Astrocyte (in vitro differentiated cells and primary cell): ENCODE measurements at places on chromosomes 6 and 20. TPM values are rescaled to one million over a fixed set of nuclear protein-coding genes. Genes with fewer than 3 reads are reported as not detected.

GRCh38 chr6:44329858-44330257 lies 12.6 kb upstream of the SPATS1 start:
- H3K36me3 ChIP-seq = no peaks in the 10 kb centered on the region
- no peak overlapping the region for H3K4me3 ChIP-seq
- H3K27me3 ChIP-seq = peaks cover 42% of the 10 kb centered on the region

DNA sequence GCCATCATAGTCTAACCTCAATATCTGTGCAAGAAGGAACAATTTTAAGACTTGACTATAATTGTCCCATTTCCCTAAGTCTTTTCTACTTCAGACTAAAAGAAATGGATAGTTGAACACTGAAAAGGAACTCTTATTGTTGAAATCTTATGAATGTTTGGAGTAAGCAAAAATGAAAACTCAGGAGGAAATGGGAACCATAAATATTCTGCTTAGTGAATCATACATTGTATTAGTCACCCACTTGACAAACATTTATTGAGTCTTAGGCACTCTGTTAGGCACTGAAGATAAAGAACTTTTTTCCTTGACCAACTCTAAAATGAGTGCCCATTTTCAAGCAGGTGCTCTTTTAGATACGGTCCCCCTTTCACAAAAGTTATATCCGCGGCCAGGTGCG lies 8.7 kb downstream of the CCDC170 start:
- DNase-seq = peak; percentile 46
- no peak overlapping the region for H3K4me3 ChIP-seq
- H3K27ac ChIP-seq = no peak overlapping the region
- no peaks in the 10 kb centered on the region for H3K27me3 ChIP-seq
- no peaks in the 10 kb centered on the region for H3K36me3 ChIP-seq

- H3K4me3 ChIP-seq = no peak overlapping the region
- DNase-seq = no peak
- no peaks in the 10 kb centered on the region for H3K36me3 ChIP-seq
- no peaks in the 10 kb centered on the region for H3K27me3 ChIP-seq
Observed at GRCh38 chr6:25874822-25875562, 949 bp upstream of the SLC17A3 start.

DNA sequence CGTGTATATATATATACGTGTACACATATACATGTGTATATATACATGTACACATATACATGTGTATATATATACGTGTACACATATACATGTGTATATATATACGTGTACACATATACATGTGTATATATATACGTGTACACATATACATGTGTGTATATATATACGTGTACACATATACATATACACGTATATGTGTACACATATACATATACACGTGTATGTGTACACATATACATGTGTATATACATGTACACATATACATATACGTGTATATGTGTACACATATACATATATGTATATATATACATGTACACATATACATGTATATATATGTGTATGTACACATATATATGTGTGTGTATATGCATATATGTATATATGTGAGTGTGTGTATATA lies 317.2 kb downstream of the LAMA2 start:
- H3K27me3 ChIP-seq = no peaks in the 10 kb centered on the region
- DNase-seq = no peak
- H3K27ac ChIP-seq = no peak overlapping the region
- peaks cover 5% of the 10 kb centered on the region for H3K4me1 ChIP-seq

The WFDC12 gene
- total RNA-seq = not detected in 2 replicates

The SLC22A7 gene
- total RNA-seq = not detected in 2 replicates

The LY6G6C gene
- total RNA-seq = 0.41 and 0.66 TPM in 2 replicates

The PRRT1 gene
- total RNA-seq = 0.45 and 0.67 TPM in 2 replicates

The BTN1A1 gene
- not detected in 2 replicates for total RNA-seq

The SPATS1 gene
- not detected in 2 replicates for total RNA-seq

DNA sequence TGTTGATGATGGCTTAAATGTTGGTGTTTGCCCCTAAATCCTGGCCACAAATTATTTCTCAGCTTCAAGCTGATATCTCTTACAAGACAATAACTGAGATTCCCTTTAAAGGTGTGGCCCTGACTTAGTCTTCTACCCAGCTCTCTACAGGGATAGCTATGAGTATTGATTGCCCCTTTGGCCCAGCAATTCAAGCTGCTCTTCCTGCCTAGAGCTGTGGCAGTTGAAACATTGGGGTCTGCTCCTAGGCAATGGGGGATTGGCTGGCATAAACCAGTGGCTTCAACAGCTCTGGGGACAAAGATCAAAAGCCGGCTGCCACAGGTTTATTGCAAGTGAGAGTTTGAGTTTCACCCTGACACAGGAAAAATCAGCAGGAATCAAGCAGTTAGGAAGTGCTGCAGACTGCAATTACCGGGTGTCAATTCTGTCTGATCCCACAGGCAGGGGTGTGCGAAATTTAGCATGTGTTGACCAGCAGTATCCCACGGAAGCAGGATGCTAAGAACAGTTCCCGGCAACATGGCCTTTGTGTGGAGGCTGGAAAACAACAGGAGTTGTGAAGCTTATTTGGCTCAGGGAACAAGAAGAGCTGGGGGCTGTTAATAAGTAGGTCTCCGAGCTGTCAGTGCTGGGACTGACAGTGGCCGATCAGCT lies 66.2 kb upstream of the IYD start:
- H3K27me3 ChIP-seq = no peaks in the 10 kb centered on the region
- H3K4me1 ChIP-seq = peaks cover 11% of the 10 kb centered on the region
- H3K36me3 ChIP-seq = no peaks in the 10 kb centered on the region
- H3K27ac ChIP-seq = no peak overlapping the region
- no peak for DNase-seq

The CCND3 gene
- total RNA-seq = 64.8 and 69.9 TPM in 2 replicates

The NANP gene
- 5.0 and 5.7 TPM in 2 replicates for total RNA-seq

The CDKAL1 gene
- total RNA-seq = 11.6 and 13.7 TPM in 2 replicates

DNA sequence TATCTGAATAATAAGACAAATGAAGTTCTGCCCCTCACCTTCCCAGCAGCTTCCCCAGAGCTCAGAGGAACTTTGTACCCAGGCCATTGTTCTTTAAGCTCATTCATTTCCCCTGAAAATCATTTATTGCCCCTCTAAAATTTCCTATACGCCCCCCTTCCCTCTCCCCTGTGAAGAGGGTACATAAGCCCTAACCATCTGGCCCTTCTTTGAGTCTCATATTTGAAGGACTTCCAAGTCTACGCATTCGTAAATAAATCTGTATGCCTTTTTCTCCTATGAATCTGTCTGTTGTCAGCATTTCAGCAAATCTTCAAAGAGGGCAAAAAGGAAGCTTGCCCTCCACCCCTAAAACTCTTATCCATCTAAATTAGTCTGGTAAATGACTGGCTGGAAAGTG lies 73.1 kb upstream of the DST start:
- H3K27ac ChIP-seq = peak overlapping the region; percentile 92
- DNase-seq = no peak
- H3K27me3 ChIP-seq = no peaks in the 10 kb centered on the region
- no peak overlapping the region for H3K4me3 ChIP-seq

GRCh38 chr6:157139054-157139708 lies 184.1 kb downstream of the TMEM242 start:
- H3K27ac ChIP-seq = no peak overlapping the region
- H3K4me3 ChIP-seq = no peak overlapping the region
- no peaks in the 10 kb centered on the region for H3K27me3 ChIP-seq
- DNase-seq = no peak
- peaks cover 28% of the 10 kb centered on the region for H3K4me1 ChIP-seq
- no peaks in the 10 kb centered on the region for H3K36me3 ChIP-seq

The HSPA1A gene
- 52.6 and 52.7 TPM in 2 replicates for total RNA-seq

- no peak overlapping the region for H3K27ac ChIP-seq
- no peak overlapping the region for H3K4me3 ChIP-seq
- H3K36me3 ChIP-seq = no peaks in the 10 kb centered on the region
- H3K4me1 ChIP-seq = no peaks in the 10 kb centered on the region
Observed at GRCh38 chr6:39050453-39051112, 2.0 kb downstream of the GLP1R start.
